Astrocyte (in vitro differentiated cells and primary cell): ENCODE measurements at places on chromosomes 5 and 9.
A peak's percentile ranks its signal among the peaks of the same experiment; 100 is the strongest.

DNA sequence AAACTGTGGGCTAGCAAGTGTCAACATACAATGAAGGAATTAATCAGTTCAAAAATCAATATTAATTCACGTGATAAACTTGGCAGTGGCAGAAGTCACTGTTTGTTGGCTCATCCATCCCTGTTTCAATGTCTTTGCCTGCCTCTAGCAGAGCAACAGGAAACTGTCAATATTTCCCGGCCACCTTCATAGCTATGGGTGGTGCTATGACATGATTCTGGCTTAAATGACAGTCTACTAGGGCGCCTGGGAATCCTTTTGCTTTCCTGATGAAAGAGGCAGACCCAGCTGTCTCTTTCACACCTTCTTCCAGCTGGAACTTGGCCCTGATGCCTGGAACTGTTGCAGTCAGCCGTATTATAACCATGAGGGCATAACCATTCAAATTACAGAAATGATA lies 72.1 kb upstream of the DNAH5 start:
- no peak for DNase-seq

GRCh38 chr5:1172670-1173404 lies 28.6 kb upstream of the SLC6A19 start:
- DNase-seq: no peak

DNA sequence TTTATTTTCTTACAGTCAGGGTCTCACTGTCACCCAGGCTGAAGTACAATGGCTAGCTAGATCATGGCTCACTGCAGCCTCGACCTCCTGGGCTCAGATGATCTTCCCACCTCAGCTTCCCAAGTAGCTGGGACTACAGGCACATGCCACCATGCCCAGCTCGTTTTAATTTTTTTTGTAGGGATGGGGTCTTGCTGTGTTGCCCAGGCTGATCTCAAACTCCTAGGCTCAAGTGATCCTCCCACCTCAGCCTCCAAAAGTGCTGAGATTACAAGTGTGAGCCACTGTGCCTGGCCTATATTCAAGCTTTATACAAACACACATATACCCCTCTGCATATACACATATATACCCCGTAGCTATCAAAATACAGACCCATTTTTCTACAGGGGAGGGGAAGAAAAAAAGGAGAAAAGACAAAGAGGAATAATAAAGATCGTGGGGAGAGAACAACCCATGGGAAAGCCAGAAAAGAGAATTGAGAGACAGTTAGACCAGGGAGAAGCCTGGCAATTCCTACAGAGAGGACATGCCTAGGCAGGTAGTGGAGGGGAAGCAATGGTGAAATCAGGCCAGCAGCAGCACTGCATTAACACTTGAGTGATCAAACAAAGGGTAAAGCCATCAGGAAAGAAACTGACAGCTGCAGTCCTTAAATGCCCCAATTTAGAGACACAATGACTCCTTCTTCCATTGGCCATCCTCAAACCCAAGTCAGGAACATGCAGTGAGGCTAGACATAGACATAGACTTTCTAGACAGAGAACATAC lies 102.7 kb downstream of the EFNA5 start:
- DNase-seq: no peak

GRCh38 chr5:150141544-150142184 lies 14.0 kb downstream of the PDGFRB start:
- peak; percentile 85 for DNase-seq

GRCh38 chr9:4762886-4763541 lies 22.0 kb upstream of the AK3 start:
- DNase-seq: no peak

- DNase-seq: no peak
Observed at GRCh38 chr5:169333518-169333917, 32.6 kb upstream of the SLIT3 start.

DNA sequence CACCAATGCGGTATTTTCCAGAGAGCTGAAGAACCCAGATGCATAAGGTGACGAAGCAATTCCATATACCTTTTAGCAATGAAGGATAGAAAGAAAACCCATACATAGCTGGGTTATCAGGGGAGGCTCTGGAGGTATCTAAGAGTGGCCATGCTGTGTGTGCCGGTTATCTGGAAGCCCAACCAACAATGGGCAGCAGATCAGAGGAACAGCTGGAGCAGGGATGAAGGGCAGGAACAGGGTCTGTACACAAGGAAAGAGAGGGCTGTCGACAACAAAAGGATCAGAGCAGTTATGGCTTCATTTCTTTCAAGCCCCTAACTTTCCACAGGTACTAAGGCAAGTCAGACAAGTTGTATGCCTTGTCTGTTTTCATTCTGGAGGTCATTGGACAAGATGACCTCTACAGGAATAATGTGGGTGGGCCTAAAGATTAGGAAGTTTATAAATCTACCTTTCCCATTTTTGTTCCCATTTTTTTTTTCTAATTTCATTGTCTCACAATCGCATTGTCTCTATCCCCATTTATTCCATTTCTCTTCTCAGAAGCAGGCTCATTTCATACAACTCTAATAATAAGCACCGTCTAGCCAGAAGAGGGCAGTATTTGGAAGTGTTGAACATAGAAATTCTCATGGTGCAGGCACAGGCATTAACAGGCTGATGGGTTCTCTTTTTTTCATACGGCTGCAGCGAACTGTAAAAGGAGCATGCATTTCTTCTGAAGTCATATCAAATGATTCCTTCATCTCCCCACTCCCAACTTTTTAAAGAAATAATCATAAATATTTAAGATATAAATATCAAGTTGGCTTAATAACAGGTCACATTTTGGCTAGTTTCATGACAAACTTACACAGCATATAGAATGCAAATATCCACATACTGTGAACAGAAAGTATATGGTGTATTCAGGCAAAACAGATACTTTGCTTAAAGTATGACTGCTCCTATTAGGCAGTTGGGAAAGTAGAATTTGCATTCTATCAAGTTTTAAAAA lies 63.5 kb downstream of the ZNF474 start:
- peak; percentile 46 for DNase-seq

DNA sequence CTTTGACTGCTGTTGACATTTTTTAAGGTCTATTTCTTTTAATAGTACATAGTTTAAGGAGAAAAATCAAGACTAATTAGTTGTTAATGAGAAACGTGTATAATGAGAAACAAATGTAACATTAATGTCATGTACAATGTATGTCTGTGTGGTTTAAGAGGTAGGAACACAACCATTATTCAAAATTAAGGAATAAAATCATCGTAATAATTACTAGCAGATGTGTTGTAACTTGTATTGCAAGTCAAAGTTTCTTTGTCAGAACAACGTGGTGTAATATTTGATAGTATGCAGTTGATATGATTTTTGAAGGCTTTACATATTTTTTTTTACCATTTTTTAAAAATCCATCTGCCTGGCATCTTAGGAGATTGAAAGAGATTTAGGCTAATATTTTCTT lies 120.2 kb upstream of the ARRDC3 start:
- DNase-seq: no peak

DNA sequence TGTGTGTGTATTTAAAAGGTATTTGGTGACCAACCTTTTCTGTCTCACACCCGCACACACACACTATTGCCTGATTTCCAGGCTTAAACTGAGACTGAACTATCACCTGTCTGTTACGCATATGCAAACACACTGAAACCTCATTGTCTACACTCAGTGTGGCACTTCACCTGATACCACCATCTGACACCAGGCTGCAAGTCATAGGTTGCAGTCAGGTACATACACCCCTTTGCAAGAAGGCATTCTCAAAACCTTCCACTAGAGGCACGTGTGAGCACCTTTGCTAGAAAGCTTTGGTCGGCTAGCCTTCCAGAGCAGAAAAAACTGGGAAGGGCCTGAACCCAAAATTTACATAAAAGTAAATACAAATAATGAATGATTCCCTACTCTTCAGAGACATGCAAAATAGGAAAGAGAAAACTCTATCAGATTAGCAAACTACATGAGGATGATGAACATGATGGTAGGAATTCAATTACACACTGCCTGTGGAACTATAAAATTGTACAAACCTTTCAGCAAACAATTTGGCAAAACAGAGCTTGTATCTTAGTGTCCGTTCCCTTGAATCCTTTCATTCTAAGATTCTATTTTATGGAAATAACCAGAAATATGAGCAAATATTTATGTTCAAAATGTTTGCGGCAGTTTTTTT lies 5.9 kb upstream of the FOXD1 start:
- no peak for DNase-seq

DNA sequence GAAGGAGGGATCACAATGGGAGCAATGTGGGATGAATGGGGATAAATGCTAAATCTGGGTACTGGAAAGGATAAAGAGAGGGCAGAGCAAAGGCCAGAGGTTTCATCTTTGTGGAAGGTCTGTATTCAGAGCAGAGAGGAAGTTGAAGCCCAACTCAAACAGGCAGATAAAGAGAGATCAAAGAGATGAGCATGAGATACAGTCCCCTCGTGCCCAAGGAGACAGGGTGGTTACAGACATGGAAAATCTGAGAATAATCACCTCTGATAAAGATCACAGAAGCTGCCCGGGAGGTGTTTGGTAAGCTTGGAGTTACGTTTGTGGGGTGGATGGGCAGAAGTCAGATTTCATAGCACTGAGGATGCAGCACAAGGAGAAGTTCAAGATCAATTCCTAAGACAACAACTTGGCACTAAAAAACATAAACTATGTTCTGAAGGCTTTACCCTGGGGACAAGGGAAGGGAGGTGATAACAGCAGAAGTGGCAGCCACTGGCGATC lies 459 bp upstream of the ERAP2 start:
- no peak for DNase-seq

DNA sequence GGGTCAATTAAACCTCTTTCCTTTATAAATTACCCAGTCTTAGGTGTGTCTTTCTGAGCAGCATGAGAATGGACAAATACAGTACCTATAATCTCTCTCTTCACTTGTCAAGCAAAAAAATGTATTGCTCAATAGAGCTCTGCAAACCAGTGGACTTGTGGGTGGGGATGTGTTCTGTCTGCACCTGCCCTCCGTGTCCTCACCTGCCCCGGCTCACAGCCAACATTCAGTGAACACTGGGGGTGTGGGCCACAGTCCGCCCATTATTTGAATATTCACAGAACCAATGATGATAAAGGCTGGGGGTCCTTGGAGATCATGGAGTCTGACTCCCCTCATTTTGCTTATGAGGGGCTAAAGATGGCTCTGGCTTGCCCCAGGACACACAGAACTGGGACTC lies 36.9 kb upstream of the MED27 start:
- DNase-seq: no peak

DNA sequence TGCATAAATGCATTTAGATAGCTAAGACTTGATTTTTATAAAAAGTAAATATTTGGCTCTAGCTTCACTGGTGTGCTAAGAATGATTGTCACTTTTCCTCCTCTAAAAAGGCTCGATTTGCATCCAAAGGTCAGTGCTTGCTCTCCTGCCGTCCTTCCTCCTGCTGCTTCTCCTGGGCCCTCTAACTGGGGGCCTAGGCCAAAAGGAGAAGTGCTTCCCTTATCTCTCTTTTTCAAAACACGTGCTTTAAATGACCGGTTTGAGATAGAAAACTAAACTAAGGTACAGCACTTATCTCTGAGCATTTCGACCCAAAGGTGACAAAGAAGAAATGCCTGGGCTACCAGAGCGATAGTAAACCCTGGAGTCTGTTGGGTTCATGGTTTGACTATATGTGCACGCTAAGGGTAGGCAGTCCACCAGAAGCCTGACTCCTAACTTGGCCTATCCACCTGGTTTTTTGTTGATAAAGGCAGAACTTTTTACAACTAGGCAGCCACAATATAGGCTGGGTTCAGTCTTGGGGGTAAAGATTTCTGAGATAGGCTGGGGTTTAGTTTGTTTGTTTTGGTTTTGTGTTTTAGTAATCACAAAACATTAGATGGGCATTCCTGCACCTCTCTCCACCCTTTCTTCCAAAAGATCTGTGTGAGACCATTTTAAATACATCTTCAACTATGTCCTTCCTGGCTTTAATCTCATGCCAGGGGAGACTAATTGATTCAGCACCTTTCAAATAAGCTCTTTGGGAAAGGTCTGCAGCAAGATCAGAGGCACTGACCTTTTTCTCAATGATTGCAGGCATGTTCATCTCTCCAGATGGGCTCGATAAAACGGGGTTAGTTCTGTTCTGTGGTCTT lies 3.8 kb downstream of the NR2F1-AS1 start:
- no peak for DNase-seq

DNA sequence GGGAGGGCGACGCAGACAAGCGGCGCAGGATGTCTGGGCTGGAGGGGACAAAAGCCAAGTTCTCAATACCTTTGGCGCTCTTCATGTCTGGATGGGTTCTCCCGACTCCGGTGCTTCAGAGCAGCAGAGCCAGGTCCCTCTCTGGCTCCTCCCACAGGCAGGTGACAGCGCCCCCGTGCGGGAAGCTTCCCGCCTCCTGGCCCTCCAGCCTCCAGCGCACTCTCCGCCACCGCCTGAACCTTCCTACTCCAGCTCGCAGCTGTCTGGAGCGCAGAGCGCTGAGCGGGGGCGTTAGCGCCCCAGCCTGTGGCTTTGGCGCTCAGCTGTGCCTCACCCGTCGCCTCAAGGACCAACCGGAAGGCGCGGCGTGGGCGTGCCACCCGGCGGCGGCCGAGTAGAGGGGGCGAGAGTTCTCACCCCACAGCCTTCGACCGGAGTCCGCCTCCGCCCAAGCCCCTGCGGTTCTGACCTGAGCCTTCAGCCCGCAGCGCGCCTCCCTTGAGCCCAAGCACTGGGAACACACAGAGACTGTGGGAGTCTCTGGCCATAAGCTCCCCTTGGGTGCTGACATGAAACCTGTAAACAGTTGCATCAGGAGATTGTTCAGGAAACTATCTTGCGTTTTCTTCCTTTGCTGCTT lies at the start of gene SLCO4C1:
Gene SLCO4C1 (minus strand): TSS at position 107 of the 640 bp plus-strand sequence. CDS start 22 bp downstream, at position 85.
- DNase-seq: peak; percentile 46

DNA sequence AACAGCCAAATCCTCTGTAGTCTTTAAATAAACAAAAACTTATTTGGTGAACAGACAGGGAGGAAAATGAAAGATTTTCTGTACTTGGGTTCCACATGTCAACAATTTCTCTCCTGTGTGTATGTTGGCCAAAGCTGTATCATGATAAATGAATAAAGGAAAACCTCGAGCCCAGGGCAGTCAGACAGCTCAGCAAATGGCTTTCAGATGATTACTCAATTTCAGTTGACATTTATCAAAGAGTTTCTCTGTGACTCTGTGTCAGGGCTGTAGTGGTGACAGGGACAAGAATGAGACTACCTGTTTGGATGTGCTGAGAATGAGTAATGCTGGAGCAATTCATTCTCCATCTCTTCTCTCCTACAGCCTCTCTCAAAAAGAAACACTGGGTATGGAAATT lies 45.7 kb upstream of the PTGS1 start:
- DNase-seq: peak; percentile 42

- no peak for DNase-seq
Observed at GRCh38 chr9:133509179-133510083, 15.3 kb downstream of the MYMK start.

- DNase-seq: no peak
Observed at GRCh38 chr9:18398038-18398437, 75.9 kb upstream of the ADAMTSL1 start.

DNA sequence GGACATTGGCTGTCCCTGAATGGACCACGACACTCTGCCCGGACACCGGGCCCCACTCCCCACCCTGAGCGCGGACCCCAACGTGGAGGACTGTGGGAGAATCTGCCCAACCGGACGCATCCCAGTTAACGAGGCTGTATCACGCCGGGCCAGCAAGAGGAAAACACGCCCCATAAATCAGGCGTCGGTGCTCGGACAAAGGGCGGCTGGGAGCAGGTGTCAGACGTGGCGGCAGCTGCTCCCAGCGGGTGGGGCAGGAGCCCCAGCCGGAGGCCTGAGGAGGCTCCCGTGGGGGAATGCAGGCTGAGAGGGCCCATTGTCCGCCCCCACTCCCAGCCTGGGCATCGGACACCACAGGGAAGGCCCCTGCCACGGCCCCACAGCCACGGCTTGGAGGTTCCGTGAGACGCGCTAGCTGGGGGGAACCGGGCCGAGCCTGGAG lies 19.2 kb downstream of the NOTCH1 start:
- DNase-seq: no peak
